ENCODE measurements at places on chromosomes 2 and 18.
A peak's percentile ranks its signal among the peaks of the same experiment; 100 is the strongest.

- no peak for DNase-seq
Observed at GRCh38 chr2:20990442-20991430, 53.1 kb downstream of the APOB start.

- no peak for DNase-seq
Observed at GRCh38 chr18:3360211-3360610, 89.8 kb upstream of the TGIF1 start.

DNA sequence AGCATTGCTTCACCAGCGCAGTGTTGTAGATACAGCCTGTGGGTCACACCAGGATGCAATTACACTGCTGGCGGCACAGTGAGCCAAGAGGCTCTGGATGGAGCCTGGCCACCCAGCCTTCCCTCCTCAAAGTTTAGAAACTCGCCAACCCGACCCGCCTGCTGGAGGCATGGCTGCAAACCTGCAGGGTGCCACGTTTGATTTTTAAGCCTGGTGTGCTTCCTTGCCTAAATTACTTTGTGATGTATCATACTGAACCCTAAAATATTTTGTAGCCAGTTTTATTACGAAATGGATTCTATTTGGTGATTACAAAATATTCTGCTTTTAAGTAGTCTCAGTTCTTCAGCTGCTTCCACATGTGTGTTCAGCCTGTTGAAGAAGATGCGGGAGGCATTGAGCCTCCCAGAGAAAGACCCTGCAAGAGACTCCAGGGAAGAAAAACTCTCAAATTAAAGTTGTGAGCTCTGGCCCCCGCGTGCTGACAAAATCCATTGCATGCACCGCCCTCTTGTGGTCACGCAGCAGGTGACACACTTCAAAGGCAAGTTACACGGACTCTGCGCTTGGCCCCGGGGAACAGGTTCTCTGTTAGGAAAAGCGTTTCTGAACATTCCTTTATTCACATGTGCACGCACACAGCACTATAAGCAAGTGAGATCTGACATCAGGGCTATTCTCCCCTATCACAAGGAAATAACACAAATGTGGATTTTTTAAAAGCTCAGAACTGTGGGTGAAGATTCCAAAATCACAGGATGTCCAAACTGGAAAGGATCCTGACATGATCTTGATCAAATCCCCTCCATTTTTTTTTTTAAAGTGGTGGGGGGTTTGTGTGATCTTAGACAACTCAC, 63.0 kb upstream of the TWIST2 start:
- peak; percentile 85 for DNase-seq

- peak; percentile 75 for DNase-seq
Observed at GRCh38 chr18:39561126-39561525, 1995.5 kb upstream of the CELF4 start.

DNA sequence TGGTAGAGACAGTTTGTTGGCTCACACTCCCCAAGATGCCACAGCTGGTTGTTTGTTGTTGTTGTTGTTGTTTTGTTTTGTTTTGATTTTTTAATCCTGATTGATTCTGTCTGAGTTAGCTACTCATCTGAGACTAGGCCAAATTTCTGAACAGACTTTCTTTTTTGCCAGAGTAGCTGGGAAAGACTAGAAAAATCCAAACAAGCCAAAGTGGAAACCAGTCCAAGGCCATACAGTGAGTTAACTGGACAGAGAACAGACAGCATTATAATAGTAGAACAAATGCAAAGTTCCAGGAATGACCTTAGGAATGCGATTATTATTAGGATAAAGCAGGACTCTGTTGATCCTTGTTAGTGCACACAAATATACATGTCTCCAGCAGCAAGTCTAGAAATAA, 43.8 kb upstream of the CYP26B1 start:
- DNase-seq = no peak

GRCh38 chr2:148917431-148917830, 42.4 kb downstream of the KIF5C start:
- DNase-seq = no peak

- DNase-seq = no peak
Observed at GRCh38 chr2:191991442-191991841, 144.6 kb upstream of the CAVIN2 start.

GRCh38 chr2:101089419-101089818, 61.8 kb downstream of the TBC1D8 start:
- no peak for DNase-seq

- DNase-seq = no peak
Observed at GRCh38 chr2:71552356-71552755, 99.0 kb downstream of the DYSF start.

DNA sequence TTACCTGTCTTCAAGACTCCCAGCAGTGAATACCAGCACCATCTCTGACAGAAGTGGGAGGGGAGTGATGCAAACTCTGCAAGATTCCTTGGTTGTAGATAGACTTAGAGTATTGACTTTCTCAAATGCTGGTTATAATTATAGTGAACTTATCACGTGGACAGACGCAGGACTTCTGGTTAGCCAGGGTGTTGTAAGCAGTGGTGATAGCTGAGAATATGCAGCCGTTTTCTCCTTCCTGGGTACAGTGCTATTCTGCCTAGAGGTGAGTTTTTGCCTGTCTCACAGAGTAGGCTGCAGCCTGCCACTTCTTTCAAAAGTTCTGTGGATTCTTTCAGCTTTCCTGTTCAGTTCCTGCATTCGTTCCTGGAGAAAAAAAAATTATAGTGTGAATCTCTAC, 733 bp upstream of the CXCR2 start:
- peak; percentile 7 for DNase-seq

DNA sequence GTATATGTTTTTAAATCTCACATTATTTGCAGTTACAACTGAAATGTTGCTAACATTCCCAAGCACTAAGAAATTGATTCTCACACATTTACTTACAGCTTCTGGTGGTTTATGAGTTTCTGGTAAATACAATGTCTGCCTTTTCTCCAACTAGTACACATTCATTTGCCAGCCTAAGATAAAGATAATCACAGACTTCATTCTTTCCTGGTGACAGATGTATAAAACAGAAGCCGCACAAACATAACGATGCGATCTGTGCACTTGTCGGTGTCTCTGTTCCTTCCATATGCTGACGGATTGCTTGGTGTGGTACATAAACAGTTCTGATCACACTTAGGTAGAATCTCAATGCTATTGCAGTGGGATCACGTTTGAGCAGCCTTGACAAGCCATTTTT, 100.4 kb upstream of the DDX18 start:
- no peak for DNase-seq

GRCh38 chr2:13495051-13495450, 778.3 kb downstream of the TRIB2 start:
- DNase-seq = no peak

DNA sequence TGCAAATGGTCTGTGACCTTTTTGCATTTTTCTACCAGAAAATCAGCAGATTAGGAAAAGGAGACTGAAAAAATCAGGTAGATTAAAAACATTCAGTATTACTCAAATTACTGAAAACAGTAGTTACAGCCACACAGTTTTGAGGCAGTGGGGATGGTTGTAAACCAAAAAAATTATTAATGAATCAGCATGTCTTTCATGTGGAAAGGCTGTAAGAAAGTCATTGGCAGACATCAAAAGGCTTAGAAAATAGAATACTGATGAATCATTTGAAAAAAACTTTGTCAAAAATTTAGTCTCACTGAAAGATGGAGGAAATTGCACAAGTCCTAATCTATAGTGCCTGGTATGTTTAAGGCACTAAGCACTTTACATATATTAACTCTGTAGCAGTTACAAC, 133.9 kb upstream of the GCFC2 start:
- DNase-seq = no peak

GRCh38 chr2:234324116-234324515, 172.8 kb downstream of the ARL4C start:
- peak; percentile 26 for DNase-seq

- DNase-seq = no peak
Observed at GRCh38 chr2:223088866-223089265, 36.9 kb downstream of the KCNE4 start.

DNA sequence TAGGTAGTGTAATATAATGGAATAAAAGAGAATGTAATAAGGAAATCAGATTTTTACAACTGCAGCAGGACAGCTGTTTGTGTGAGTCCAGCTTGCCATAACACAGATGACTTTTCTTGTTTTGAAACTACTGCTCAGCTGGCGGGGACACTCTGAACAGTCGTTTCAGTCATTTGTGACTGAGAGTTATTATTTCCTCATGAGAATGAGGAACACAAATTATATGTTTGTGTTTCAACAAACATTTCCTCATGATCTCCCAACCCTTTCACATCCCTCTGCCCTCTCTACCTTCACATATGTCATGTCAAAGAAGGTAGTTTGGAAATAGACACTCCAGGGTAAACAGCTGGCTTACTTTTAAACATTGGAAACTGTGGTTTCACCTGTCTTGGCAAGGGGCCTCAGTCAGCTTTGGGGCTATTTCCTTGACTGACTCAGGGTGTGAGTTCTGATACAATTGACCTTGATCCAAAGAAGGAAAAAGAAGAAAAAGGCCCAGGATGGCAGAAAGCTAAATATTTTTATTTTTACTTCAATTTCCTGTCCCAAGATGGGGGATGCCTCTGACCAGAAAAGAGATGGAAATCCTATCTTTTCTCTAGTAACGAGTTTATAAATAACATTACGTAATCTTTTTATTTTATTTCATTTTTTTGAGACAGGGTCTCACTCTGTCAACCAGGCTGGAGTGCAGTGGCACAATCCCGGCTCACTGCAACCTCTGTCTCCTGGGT, 593 bp downstream of the SP140L start:
- DNase-seq = no peak

DNA sequence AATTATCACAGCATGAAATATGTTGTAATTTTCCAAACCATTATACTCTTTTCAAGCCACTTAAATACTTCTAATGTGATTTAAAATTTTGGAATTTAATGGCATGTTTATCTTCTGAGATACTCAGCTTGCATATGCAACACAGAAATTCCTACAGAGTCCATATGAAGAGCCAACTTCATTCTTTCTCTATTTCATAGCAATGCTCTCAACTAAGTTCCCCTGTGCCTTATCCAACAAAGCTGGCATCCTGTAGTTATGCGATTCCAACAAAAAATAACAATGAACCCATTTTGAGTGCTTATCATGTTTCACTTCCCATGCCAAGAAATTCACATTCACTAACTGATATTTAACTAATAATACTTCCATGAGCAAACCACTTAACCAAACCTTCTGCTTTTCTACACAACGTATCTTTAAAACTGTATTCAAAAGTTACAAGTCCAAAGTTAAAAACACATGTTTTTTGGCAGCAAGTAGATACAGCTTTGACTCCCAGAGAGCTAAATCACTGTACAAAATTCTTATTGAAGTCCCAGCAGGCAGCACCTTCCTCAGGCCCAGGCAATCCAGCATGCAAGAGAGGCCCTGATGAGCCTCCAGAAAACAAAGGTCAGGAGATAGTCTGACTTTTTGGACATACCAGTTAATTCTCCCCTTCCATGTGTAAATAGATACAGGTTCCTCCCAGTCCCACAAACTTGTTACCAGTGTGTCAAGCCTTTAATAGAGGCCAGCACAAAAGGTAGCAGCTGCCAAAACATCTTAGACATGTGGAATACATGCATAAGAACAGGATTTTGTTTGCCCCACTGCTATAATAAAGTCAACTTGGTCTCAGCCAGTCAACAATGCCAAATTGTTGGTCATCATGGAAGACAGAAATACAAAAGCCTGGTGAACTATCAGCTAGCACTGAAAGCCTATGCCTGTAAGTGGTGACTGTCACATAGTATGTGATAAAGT, 113.1 kb upstream of the WDR75 start:
- peak; percentile 16 for DNase-seq

GRCh38 chr2:104236491-104236890, 617.4 kb upstream of the POU3F3 start:
- DNase-seq = no peak

- no peak for DNase-seq
Observed at GRCh38 chr2:96108151-96108540, 8.2 kb downstream of the ADRA2B start.

DNA sequence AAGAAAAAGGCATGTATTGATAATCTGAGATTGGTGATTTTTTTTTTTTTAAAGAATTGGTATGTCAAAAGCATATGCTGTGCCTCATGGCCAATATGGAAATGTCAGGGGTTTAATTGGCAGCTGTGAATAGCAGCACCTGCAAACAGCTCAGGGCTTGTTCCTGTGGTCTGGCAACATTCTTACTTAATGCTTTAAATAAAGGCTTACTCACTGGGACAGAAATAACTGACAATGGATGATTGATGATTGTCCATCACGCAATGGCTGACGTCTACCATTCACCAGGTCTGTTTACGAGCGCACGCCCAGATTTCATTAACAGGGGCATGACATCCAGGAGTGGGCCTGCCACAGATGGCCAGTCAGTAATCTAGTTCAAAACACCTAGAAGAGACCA, 66.7 kb downstream of the ETAA1 start:
- DNase-seq = peak; percentile 50

DNA sequence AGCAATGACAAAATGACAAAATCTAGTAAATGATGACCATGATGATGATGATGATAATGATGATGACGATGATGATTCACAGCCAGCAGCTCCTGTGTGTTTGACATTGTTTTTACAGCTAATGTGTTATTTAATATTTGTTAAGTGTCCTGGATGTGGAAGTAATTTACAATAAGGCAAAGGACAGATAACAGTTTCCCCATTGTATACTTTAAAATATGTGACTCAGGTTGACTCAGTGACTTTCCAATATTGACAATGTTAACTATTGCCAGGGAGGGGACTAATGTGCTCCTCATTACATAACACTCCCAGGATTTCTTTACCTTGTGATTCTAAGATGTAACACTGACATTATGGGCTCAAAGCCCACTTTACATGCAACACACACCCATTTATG, 602.2 kb downstream of the FBXO15 start:
- DNase-seq = peak; percentile 29

DNA sequence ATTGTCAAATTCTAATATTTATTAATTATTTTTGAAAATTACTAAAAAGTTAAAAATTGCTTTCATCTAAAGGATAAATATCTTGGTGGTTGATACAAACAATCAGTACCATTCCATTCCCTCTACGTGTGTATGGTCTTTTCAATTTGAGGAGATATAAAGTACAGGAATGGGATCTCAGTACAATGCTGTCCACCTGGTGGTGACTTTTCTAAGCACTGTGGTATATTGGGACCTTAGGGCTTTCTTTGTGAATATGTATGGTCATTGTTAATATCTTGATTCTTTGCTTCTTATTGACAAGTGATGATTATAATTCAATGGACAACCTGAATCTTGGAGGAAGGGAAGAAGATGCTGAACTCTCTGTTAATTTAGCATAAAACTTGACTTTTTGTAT, 83.1 kb downstream of the NBEAL1 start:
- DNase-seq = peak; percentile 23

DNA sequence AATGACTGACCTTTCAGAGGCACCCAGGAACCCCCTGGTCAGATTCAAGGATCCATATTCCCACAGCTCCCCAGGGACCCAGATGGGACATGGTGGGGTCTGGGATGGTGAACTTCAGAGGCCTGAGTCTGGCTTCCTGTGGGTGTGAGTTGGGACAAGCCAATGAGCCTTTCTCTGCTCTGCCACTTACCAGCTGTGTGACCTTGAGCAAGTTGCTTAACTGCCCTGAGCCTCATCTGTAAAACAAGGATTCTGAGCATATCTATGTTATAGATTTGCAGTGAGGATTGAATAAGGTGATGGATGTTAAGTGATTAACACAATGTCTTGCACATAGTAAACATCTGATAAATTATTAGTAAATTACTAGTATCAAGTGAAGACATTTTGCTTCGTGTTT, 6.4 kb downstream of the ABCG8 start:
- no peak for DNase-seq

Data from fibroblast of mammary gland (primary cell).